Pulmonary artery endothelial cell (primary cell): ENCODE measurements at places on chromosomes 6 and 20.
A peak's percentile ranks its signal among the peaks of the same experiment; 100 is the strongest.

DNA sequence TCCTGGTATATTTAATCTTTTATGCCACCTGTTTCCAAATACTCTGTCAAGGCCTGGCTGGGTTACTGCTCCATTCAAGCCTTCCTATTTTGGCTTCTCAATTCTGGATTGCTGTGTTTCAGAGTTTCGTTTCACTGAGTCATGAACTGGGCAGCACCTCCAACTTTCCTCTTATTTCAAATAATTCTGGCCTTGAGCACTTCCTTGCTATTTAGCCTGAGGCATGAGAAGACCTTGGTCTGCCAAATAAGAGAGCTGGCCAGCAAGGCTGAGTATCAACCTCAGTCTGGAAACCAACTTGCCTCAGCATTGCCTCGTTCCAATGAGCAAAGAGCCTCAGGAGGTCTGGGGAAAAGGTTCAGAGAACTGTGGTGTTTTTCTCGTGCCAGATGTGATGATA, 66.6 kb downstream of the TNFAIP3 start:
- no peak for DNase-seq

DNA sequence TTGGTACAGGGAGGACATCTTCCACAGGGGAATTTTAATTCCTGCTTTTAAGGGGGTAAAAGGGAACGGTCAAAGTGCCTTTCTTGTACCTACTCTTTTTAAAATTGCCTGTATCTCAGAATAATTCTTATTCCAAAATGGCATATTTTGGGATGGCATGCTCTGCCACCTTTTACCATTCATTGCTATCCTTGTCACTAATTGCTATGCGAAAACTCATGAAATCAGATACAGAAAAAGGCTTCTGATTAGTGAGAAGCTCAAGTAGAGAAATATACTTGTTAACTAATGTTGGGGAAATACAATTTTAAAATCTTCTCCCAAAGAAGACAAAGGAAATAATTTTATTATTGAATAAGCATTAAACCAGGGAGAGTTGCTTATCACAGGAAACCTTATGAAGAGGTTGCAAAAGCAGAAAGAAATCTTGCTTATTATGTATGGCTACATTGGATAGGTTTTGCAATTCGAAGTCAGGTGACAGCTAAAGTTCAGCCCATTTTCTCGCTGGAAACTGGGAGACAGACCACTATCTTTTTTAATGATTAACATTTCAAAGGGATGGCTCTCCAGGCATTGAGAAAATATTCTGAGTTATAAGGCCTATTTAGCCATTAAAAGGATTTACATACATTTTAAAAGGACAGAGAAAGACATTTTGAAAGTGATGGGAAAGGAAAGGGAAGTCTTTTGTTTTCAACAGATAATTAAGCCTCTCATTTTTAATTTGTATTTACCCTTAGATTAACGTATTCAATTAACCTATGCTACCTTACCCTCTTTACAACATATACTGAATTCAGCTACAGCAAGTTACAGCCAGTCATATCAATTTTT, 110.3 kb upstream of the PRSS16 start:
- DNase-seq = no peak

DNA sequence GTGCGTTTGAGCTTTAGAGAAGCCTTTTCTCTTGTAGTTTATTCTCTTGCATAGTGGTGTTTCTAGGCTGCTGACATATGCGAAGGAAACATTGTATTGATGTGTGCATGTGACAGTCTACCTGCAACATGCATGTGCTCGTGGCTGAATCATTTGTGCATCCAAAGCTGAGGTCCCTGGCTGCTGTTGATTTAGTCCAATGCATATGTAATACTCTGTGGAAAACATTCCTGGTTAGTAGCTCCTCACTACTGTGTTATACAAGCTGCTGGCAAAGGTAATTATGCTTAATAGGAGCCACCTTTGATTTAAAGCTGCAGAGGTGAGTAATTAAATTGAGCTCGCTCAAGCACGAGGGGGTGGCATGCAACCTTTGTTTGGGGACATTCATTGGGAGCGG, 24.5 kb downstream of the TSHZ2 start:
- DNase-seq = no peak

DNA sequence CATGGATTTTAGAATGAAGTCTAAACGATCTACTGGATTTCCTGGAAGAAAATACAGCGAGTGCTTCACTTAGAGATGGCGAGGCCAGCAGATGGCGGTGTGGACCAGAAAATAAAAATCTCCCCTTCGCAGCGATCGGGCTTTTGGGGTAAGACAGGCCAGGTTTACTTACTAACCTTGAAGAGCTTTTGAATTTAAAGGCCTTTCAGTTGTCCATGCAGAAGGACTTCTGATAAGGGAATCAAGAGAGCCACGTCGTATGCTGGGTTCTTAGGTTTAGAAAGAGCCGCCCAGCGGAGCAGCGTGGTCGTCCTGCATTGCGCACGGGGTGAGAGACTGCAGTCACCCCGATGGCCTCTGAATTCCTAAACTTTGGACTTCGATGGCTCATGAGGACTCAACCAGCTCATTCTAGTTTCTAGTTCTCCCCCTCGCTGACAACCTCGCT, 125.2 kb upstream of the RALGAPA2 start:
- no peak for DNase-seq

DNA sequence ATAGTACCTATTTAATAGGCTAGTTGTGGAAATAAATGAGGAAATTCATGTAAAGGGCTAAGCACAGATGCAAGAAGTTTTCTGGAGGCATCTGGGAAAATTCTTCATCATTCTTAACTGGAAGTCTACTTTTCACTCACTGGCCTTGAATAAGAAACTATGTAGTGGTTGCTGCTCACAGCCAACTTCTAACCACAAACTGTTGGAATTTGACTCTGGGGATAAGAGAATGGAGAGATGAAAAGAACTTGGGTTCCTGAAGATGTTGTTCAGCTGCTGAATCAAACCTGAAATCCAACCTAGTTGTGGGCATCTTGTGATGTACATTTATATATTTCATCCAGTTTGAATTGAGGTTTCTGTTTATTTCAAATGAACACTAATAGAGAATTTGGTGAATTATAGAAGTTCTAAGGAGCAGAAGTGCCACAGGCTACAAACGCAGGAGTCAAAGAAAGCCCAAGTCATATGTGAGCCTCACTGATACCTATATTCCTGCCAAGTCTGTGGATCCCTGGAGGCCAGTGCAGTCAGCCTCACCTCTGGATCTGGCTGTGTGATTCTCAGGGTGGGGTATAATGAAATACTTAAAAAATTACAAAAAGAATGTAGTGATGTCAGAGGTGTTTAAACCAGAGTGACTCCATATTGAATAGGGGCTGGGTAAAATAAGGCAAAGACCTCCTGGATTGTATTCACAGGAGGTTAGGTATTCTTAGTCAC, 18.7 kb upstream of the MEI4 start:
- no peak for DNase-seq

DNA sequence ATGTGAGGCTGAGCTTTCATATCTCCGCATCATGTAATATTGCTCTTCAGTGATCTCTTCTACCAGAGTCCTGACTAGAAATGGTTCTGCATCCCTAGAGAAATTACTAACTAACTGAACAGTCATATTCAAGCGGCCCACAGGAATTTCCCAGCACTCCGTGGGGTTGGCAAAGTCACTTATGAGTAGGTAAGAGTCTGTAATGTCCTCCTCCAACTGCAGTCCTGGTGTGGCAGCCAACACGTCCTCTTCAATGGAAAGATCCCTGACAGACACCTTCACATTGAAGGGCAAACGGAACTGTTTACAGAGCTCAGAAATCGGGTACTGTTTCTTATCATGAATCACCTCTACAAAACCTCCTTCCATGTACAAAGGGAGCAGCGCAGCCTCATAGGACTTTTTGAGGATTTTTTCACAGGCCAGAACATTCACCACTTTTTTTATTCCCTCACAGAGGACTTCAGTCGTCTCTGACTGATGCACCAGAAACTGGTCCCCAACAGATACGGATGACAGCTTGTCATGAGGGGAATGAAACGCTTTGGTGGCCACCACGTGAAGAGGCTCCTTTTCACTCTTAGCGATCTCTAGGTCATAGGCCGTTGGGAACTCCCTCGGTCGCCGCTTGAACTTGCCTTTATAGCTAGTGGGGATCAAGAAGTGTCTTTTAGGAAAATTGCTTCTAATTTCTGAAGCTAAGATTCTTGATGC, 87.7 kb downstream of the THEMIS start:
- no peak for DNase-seq

DNA sequence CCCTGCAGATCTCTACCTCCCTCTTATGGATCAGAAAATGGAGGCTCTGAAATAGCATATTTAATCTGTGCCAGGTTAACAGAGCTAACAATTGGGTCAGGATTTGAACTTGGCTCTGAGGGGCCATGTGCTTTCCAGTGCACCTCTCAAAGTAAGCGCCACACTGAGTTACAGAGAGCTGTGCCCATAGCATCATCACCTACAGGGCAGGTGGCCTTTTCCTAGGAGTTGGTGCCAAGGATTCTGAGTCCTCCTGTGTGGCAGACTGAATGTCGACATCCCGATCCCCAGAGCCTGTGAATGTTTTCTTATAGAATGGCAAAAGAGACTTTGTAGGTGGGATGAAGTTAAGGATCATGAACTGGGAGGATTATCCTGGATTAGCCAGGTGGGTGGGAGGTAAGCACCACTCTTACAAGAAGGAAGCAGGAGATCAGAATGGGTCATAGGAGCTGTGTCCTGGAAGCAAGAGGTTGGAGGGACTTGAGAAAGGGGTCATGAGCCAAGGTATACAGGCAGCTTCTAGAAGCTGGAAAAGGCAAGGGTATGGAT, 68.0 kb upstream of the TBC1D7 start:
- DNase-seq = no peak

- no peak for DNase-seq
Observed at GRCh38 chr6:21664314-21665109, 71.0 kb downstream of the SOX4 start.

DNA sequence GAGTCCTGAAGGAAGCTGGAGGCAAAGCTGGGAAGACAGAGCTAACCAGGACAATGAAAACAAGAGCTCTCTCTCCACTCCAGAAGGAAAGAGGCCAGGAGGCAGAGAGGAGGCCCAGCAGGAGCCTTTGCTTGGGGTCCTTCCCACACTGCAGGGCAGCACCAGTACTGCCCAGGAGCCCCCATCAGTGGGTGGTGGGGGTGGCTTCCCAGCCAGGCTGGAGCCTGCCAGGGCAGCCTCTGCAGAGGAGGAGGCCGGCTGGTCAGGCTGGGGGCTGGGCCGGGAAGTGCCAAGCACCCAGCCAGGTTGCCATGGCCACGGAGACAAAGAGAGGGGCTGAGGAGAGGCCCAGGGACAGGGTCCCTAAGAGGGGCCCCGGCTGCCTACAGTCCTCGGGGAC, 33.4 kb downstream of the PREX1 start:
- DNase-seq = no peak

DNA sequence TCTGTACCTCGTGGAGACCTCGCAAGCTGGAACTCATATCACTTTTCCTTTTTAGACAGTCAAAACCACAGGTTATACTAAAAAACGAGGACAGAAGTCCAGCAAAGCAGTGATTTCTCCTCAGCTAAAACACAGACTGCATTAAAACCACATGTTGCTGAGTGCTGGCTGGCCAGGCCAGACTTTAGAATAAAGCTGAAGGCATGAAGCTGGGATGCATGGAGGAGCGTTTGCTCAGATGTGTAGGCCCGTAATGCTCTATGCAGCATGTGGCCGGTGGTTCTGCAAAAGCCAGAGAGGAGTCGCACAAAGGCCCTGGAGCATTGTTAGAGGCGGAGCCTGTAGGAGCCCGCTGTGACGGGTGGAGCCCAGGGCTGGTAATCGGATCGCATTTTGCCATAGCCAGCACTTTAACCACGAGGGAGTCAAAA, 83.6 kb downstream of the SMOC2 start:
- no peak for DNase-seq

- DNase-seq = no peak
Observed at GRCh38 chr20:55561259-55561658, 444.1 kb downstream of the CBLN4 start.

- DNase-seq = peak; percentile 41
Observed at GRCh38 chr6:149925974-149926777, 3.3 kb upstream of the RAET1G start.

DNA sequence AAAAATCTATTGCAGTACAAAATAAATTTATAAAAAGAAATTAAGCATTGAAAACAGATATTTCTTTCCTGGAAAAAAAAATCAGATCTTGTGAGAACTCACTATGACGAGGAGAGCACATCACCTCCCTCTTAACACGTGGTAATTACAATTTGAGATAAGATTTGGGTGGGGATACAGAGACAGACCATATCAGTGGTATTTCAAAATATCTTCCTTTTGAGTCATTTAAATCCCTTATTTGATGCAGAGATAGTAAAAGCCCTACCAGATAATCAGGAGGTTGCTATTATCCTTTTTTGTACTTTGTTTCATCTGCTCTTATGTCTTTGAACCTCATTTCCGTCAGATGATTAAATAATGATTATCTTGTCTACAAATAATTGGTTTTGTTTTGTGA, 800.4 kb downstream of the KIF16B start:
- DNase-seq = no peak

- no peak for DNase-seq
Observed at GRCh38 chr20:59784791-59785668, 148.4 kb downstream of the SYCP2 start.

- DNase-seq = no peak
Observed at GRCh38 chr6:19994909-19995308, 157.7 kb downstream of the ID4 start.
